ENCODE measurements at places on chromosomes 7 and 10.

DNA sequence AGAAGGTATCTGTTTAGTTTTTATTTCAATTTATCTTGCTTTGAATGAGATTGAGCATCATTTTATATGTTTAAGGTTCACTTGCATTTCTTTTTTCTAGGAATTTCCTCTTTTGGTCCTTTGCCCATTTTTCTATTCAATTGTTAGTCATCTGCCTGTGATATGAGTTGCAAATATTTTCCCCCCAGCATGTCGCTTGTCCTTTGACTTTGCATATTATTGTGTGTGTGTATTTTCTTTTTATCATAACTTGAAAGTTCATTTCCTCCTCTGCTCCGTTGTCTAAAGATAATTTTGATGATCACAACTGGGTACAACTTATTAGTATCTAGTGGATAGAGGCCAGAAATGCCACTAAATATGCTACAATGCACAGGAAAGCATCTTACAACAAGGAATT, 132.7 kb upstream of the MDFIC start:
- H3K27ac ChIP-seq, result no peak overlapping the region
- no peak overlapping the region for H3K4me3 ChIP-seq
- H3K27me3 ChIP-seq, result peaks cover 2% of the 10 kb centered on the region
- no peaks in the 10 kb centered on the region for H3K4me1 ChIP-seq
- no peaks in the 10 kb centered on the region for H3K36me3 ChIP-seq

GRCh38 chr10:110530131-110530831, 32.6 kb downstream of the DUSP5 start:
- no peak for DNase-seq
- peaks cover 16% of the 10 kb centered on the region for H3K4me1 ChIP-seq

GRCh38 chr10:78251016-78251385, 217.3 kb downstream of the RPS24 start:
- no peak for DNase-seq
- peaks cover 24% of the 10 kb centered on the region for H3K4me1 ChIP-seq
- no peak overlapping the region for H3K4me3 ChIP-seq
- no peak overlapping the region for H3K27ac ChIP-seq
- H3K36me3 ChIP-seq, result no peaks in the 10 kb centered on the region
- peaks cover 16% of the 10 kb centered on the region for H3K27me3 ChIP-seq

GRCh38 chr10:44512431-44513022, 127.6 kb upstream of the CXCL12 start:
- H3K4me1 ChIP-seq, result no peaks in the 10 kb centered on the region
- DNase-seq, result no peak
- no peak overlapping the region for H3K4me3 ChIP-seq
- no peak overlapping the region for H3K27ac ChIP-seq
- no peaks in the 10 kb centered on the region for H3K36me3 ChIP-seq
- H3K27me3 ChIP-seq, result no peaks in the 10 kb centered on the region

DNA sequence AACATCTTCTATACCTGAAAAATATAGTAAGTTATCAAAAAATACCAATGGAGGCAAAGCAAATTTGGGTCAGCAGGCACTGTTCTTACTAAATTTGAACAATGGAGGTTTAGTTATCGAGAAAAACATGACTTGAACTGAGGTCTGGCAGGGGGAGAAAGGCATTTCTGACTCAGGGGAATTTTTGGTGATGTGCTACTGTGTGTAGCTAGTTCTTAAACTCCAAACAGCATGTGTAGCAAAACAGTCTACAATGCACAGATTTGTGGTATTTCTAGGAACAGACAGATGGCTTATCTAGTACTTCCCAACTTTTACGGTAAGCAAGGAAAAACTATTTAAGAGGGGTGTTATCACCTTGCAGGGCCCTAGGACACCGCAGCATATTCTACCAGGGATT, 311.6 kb upstream of the LRRN3 start:
- H3K4me3 ChIP-seq, result no peak overlapping the region
- peaks cover 3% of the 10 kb centered on the region for H3K36me3 ChIP-seq
- H3K27ac ChIP-seq, result no peak overlapping the region
- DNase-seq, result no peak
- H3K27me3 ChIP-seq, result no peaks in the 10 kb centered on the region
- H3K4me1 ChIP-seq, result no peaks in the 10 kb centered on the region

DNA sequence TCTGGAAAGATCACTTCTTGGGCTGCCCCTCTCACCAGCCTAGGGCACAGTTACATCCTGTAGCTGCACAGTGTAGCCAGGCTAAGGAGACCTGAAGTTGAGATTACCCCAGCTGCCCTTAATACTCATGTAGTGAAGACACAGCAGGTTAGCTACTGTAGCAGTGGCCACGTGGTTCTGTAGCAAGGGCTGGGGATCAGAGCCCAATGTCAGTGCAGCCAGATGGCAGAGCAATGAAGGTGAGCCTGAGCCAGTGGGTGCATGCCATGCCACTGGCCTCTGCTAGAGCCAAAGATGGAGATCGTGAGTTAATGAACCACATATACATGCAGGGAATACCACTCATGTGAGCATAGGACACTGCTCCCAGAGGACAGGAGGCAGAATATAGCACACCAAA, 15.5 kb downstream of the AMPH start:
- H3K27me3 ChIP-seq, result peaks cover 14% of the 10 kb centered on the region
- no peaks in the 10 kb centered on the region for H3K4me1 ChIP-seq
- H3K27ac ChIP-seq, result no peak overlapping the region
- no peak for DNase-seq

DNA sequence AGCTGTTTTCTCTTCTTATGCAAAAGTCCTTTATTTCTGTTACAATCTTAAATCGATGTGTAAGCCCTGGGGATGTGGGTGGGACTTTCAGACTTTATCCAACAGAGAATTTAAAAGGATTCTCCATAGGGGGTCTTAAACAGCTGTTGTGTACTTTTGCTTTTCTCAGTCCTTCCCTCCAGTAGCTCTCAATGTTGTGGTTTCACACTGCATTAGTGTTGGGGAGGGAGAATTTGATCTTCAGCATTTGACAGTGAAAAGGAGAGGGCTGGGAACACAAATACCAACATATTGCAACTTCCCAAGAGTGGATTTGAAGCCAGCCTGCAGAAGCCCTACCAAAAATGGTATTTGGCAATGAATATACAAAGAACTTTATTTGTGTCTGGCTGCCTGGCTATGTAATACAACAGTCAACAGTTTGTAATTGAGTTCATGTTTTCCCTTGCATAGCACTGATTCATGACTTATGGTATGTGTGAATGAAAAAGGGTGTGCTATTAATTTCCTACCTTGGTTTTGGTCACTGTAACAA, 80.1 kb upstream of the CAPZA2 start:
- no peak for DNase-seq
- no peaks in the 10 kb centered on the region for H3K4me1 ChIP-seq
- H3K36me3 ChIP-seq, result no peaks in the 10 kb centered on the region
- H3K27ac ChIP-seq, result no peak overlapping the region
- no peak overlapping the region for H3K4me3 ChIP-seq

GRCh38 chr10:97228130-97228774, 42.5 kb upstream of the SLIT1 start:
- no peaks in the 10 kb centered on the region for H3K27me3 ChIP-seq
- no peak overlapping the region for H3K27ac ChIP-seq
- H3K4me3 ChIP-seq, result no peak overlapping the region

DNA sequence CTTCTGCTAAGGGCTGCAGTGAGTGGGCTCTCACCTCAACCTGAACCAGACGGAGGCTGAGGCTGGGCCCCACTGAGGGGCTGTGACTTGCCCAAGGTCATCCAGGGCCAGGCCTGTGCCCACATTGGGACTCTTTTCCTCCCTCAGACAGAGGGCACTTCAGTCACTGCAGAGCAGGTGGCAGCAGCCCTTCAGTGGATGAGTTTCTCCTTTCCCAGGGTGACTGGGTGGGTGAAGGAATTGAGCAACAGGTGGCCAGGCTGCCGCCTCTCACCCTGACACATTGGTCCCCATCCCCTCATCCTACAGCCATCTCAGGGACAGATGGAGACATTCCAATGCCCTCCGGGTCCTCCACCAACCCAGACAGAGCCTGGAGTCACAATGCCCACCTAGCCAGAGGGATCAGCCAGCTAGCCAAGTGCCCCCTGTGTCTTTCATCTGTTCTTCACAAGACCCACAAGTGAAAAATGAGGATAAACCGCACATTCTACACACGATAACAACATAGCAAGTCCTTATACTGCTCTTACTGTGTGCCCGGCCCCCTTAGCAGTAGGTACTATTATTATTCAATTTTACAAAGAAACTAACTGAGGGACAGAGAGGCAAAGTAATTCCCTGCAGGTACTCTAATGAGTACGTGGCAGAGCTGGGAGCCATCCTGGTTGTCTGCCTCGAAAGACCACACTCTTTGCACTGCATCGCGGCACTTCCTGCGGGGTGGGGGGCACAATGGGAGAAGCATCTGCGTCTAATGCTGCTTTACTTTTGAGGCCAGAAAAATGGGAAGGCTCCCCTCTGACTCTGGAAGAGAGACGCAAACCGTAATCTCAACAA, 1.7 kb upstream of the SLC18A3 start:
- H3K27ac ChIP-seq, result no peak overlapping the region
- no peak for DNase-seq
- peaks cover 44% of the 10 kb centered on the region for H3K27me3 ChIP-seq
- peaks cover 4% of the 10 kb centered on the region for H3K4me1 ChIP-seq
- H3K4me3 ChIP-seq, result no peak overlapping the region

DNA sequence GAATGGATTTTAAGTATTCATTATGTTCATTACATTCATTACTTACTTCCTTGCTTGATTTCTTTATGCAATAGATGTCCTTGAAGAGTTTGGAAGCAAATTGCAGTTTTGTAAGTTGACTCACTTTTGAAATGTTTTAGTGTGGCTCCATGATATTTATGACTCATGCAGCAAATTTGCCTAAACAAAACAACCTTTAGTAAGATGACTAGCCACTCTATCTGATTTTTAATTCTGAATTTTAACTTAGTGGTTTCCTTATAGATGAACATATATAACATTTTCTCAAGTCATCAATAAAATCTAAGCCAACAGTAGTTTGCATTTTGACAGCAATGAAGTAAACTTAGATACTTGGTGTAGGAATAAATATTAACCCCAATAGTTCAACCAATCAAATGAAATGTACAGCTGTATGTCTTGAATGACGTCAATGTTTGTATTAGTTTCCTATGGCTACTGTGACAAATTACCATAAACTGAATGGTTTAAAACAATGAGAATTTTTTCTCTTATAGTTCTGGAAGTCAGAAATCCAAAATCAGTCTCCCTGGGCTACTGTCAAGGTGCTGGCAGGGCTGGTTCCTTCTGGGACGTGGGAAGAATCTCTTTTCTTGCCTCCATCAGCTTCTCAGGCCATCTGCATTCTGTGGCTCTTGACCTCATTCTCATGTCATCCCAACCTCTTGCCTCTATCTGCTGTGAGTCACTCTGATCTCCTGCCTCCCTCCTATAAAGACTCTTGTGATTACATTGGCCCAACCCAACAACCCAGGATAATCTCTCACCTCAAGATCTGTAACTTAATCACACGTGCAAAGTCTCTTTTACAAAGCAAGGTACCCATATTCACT, 73.4 kb downstream of the AHR start:
- no peaks in the 10 kb centered on the region for H3K36me3 ChIP-seq
- no peaks in the 10 kb centered on the region for H3K27me3 ChIP-seq
- no peaks in the 10 kb centered on the region for H3K4me1 ChIP-seq
- H3K4me3 ChIP-seq, result no peak overlapping the region
- no peak overlapping the region for H3K27ac ChIP-seq
- DNase-seq, result no peak

GRCh38 chr7:15334536-15335263, 227.1 kb downstream of the AGMO start:
- no peak for DNase-seq
- no peak overlapping the region for H3K4me3 ChIP-seq
- no peaks in the 10 kb centered on the region for H3K27me3 ChIP-seq
- H3K27ac ChIP-seq, result no peak overlapping the region

- no peak overlapping the region for H3K4me3 ChIP-seq
- H3K27me3 ChIP-seq, result no peaks in the 10 kb centered on the region
- H3K4me1 ChIP-seq, result no peaks in the 10 kb centered on the region
- no peaks in the 10 kb centered on the region for H3K36me3 ChIP-seq
Measured at GRCh38 chr7:95843286-95843685, 70.9 kb downstream of the DYNC1I1 start.

DNA sequence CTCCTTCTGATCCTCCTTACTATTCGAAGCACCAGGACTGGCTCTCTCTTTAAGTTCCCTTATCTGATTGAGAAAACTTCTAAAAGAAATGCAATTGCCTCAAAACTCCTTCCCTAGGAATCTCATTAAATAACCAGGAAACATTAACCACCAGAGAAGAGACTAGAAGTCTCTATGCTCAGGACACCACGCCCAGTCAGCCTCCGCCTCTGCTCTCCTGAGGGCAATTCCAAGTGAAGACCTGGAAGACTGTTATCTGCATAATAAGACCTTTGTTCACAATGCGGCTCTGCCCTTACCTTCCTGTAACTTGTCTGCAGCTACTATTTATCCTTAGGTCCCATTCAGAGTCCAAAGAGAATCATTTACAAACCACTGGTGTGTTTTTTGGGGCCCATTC, 78.8 kb downstream of the ELMO1 start:
- H3K27ac ChIP-seq, result no peak overlapping the region
- peaks cover 29% of the 10 kb centered on the region for H3K4me1 ChIP-seq
- peaks cover 8% of the 10 kb centered on the region for H3K36me3 ChIP-seq
- no peak overlapping the region for H3K4me3 ChIP-seq

DNA sequence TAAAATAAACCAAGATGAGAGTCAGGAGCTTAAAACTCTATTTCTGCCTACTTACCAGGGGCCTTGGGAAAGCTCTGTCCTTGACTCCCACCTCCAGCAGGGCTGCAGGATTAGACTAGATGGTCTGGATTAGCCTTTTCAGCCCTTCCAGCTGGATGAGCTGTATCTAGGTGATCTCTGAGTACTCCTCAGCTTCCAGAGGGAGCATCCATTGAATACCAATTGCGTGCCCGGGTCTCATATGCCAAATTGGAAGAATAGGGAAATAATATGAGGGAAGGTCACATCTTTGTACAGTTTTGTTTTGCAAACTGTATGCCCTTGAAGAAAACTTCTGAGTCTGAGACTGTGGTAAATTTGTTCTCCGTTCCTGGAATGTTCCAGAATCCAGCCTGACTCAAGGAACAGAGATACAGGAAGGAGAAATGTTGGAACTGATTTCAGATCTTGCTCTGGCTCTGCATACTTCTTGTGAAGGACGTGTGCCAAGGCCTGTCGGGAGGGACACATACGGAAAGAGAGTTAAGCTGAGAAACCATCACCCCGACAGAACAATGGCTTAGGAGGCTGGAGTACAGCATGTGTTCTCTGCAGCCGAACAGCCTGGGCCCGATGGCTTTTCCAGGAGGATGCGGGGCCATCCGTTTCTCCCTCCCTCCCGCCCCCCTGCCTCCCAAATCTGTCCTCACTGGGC, 44.9 kb downstream of the MINDY4 start:
- no peak overlapping the region for H3K27ac ChIP-seq
- no peaks in the 10 kb centered on the region for H3K27me3 ChIP-seq
- no peaks in the 10 kb centered on the region for H3K36me3 ChIP-seq
- H3K4me3 ChIP-seq, result no peak overlapping the region
- no peak for DNase-seq
- H3K4me1 ChIP-seq, result peaks cover 5% of the 10 kb centered on the region

DNA sequence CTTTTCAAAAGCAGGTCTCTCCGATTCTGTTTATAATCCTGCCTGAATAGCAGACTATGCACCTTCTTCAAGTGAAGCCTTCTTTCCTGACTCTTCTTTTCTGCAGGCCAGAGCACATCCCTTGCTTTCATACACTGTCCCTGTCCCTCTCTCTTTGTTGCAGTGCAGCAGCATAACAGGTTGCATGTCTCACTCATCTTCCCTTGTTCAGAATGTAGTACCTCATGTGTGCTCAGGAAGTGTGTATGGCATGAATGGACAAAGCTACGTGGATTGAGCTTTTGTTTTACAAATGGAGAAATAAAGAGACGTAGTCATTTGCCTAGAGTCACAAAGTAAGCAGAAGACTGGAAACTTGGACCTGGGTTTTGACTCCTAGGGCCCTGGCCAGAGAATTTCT, 68.0 kb downstream of the PTPRZ1 start:
- no peaks in the 10 kb centered on the region for H3K36me3 ChIP-seq
- no peak for DNase-seq
- peaks cover 2% of the 10 kb centered on the region for H3K27me3 ChIP-seq
- H3K27ac ChIP-seq, result no peak overlapping the region
- H3K4me3 ChIP-seq, result no peak overlapping the region

Data from memory B cell (primary cell).